ENCODE measurements at places on chromosomes 7 and 10.

DNA sequence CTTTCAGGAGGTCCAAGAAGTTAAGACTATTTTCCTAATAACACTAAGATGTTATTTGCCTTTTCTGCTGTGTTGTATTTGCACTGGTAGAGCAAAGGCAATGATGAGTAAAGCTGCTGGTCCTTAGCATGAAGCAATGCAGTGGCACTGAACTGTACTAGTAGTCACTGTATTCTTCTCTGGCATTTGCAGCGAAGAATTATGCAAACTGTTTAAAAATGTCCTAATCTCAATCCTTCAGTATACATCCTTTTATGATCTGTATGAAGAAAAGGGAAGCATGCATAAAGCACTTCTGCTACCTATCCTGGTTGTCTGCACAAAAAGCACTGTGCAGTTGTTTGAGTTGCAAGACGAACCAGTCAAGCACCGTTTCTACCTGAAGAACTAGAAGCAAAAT lies 20.4 kb downstream of the IGF2BP3 start:
- DNase-seq = no peak

DNA sequence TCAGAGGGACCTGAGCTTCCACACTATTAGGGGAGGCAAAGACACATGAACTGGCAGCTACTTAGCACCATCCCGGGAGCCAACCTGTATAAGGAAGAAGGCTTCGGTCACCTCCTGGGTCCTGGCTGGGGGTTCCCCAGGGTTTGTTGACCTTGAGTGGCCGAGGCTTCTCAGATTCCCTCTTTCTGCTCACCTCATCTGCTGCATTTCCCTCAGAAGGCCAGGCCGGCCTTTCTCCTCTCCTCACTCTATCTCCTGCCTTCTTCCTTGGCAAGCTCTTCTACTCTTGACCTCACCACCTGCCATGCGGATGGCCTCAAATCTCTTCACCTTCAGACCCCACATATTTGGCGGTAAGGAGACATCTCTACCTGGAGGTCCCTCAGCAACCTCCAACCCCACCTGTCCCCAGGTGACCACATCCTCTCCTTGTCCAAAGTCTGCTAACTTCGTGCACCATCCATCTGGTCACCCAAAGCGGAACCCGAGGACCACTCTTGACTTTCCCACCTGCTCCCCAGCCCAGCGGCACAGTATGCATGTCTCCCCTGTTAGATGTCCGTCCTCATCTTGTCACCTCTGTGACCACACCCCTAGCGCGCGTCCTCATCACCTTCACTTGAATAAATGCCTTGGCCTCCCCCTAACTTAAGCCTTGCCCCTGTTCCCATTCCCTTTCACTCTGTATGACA lies 133.8 kb upstream of the UNC5B start:
- DNase-seq = no peak

DNA sequence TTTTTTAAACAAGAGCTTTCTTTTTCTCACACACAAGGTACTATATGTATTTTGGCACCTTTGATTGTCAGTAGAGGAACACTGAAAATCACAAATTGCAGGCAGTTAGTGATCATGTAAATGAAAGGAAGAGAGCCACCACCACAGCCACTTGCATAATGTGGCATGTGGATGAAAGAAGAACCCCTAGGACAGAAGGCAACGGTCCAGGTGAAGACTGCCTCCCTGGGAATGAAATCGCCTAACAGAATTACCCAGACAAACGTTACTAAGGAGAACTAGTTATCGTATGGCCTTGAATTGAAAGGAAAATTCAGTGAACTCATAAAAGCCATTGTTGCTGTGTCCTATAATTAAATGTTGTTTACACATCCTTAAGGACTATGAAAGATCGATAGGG lies 41.2 kb upstream of the PTPRZ1 start:
- no peak for DNase-seq

GRCh38 chr10:122323941-122324675 lies 50.4 kb upstream of the PLEKHA1 start:
- no peak for DNase-seq

- no peak for DNase-seq
These were observed 50.3 kb downstream of the ENO4 start for GRCh38 chr10:116899626-116900025.

DNA sequence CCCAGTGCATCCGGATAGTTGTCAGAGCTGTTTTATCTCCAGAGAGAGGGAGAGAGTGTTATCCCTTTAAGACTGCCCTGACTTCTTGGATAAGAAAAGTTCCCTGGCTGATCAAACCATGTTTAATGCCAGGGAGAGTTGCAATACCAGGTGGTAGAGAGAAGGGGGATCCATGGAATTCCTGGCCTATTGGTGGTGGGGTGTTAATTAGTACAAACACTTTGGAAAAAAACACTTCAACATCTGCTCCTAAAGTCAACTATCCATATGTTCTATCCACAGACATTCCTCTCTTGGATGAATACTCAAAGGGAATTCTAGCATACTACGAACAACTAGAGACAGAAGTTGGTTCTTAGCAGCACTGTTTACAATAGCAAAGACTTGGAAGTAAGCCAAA lies 307.2 kb downstream of the TCERG1L start:
- no peak for DNase-seq

- no peak for DNase-seq
These were observed 81.8 kb downstream of the HERPUD2 start for GRCh38 chr7:35613150-35613549.

GRCh38 chr7:95840953-95841950 lies 68.9 kb downstream of the DYNC1I1 start:
- no peak for DNase-seq

- DNase-seq = no peak
These were observed 29.6 kb upstream of the IL6 start for GRCh38 chr7:22697322-22697859.

DNA sequence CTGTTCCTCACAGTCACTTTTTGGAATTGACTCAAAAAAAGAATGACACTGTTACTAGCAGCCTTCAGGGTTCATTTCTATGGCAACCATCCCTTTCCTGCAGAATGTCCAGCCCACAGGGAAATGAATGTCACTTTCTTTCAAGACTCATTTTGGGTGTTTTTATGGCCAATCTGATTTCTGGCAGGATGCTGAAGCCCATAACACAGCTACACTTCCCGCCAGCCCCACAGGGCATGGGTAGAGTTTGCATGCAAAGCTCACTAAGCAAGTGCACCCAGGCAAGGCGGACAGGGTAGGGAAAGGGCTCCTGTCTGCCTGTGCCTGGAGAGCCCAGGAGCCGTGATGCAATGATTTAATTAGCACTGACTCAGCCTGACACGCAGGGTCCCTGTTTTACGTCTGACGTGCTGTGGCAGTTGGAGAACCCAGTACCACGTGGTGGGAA lies 26.1 kb upstream of the GPAM start:
- no peak for DNase-seq

DNA sequence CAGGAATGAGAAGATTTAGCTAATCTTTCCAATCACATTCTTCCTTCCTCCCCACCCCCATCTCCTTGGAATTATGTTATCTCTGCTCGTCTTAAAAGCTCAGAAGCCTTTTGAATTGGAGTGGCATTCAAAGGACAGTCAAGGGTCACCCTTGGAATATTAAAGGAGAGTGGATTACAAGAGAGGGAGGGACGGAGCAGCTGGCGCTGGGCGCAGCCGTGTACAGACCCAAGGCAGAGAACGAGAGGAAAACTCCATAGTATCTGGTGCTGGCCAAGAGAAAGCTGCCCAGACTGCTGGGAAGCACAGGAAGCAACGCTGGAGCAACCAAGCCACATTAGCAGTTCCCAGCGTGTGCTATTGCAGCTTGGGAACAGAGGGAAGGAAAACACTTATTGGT lies 95.7 kb downstream of the POU6F2 start:
- DNase-seq = no peak

- no peak for DNase-seq
These were observed 27.7 kb upstream of the PRKCQ start for GRCh38 chr10:6607778-6608177.

DNA sequence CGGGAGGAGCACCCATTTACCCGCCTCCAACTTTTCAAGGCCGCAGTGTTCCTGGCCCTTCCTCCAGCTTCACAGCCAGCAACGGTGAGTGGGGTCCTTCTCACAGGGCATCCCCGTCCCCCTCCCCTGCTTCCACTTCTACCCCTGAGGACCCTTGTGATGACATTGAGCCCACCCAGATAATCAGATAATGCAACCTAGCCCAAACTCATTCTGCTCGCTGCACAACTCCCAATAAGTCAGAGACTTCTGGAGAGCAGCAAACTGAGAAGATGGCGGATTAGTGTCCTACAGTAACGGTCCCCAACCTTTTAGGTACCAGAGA lies 74.5 kb downstream of the OAT start:
- DNase-seq = no peak

- DNase-seq = no peak
These were observed 1074.2 kb upstream of the C7orf33 start for GRCh38 chr7:147516391-147516790.

GRCh38 chr10:8060010-8060703 lies 5.7 kb downstream of the GATA3 start:
- no peak for DNase-seq

DNA sequence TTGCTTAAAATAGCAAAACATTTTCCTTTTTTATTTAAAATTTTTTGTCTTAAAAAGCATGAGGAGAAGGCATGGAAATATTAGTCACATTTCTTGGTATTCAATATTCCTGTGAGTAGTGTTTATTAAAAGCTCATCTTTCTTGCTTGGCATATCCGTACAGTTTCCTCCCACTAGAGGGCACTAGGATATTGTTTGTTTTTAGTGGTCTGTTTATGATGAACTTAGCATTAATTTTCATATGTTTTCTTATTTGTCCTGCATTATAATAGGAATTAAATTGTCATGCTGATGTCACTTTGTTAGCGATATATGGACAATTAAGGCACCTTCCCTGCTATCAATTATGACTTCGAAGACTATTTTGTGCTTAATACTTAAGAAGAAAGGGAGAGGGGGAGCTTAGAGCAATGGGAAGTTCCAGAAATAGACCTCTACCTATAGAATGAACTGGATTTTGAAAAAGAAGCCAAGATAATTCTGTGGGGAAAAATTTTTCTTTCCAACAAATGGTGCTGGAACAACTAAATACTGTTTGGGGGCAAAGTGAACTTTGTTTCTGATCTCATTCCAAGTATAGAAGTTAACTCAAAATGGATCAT lies 91.0 kb upstream of the STRIP2 start:
- no peak for DNase-seq

GRCh38 chr10:60570896-60571295 lies 181.2 kb upstream of the ANK3 start:
- no peak for DNase-seq

GRCh38 chr7:1697499-1698125 lies 27.5 kb downstream of the ELFN1 start:
- DNase-seq = no peak

GRCh38 chr7:981793-982510 lies 1.0 kb upstream of the CYP2W1 start:
- no peak for DNase-seq

GRCh38 chr7:6628045-6628444 lies 9.1 kb upstream of the ZNF316 start:
- no peak for DNase-seq

DNA sequence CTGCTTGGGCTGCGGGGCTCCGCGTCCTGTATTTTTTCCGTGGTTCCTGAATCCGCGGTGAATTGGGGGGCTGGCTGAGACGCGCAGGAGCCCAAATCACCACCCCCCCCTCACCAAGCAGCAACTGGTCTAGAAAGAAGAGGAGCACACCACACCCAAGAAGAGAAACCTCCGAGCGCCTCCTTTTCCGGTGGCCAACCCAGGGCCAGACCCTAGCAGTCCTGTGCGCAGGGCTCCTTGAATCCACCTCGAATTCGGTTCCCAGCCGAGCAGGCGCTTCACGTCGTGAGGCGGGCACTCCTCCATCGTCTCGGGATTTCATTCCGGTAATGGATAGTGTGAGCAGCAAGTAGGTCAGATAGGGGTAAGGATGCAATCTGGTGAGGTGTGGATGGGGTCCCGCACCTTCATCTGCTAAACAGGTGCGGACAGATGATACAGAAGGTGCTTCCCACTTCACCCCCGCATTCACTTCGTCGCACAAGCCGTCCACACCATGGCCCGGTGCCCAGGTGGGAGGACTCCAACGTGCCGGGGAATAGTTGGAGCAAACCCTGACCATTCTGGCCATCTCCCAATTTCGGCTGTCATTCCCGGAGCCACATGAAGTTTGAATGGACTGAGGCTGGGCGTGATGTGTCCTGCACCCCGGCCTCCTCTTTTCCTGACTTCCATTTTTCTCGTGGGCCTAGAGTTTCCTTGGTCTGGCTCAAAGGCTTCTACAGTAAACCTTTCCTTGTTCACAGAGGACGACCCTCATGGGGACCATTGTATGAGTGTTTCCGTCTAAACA lies 19.8 kb upstream of the ZNF273 start:
- DNase-seq = no peak

DNA sequence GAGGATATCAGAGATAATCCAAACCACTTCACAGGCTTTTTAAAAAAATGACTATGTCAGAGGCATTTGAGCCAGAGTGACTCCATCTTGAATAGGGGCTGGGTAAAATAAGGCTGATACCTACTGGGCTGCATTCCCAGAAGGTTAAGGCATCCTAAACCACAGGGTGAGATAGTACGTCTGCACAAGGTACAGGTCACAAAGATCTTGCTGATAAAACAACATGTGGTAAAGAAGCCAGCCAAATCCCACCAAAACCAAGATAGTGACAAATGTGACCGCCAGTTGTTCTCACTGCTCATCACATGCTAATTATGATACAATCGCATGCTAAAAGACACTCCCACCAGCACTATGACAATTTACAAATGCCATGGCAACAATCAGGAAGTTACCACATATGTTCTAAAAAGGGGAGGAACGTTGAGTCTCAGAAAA lies 177.5 kb downstream of the RAPGEF5 start:
- no peak for DNase-seq

- DNase-seq = no peak
These were observed 3.6 kb downstream of the ITPRID1 start for GRCh38 chr7:31517513-31517912.

DNA sequence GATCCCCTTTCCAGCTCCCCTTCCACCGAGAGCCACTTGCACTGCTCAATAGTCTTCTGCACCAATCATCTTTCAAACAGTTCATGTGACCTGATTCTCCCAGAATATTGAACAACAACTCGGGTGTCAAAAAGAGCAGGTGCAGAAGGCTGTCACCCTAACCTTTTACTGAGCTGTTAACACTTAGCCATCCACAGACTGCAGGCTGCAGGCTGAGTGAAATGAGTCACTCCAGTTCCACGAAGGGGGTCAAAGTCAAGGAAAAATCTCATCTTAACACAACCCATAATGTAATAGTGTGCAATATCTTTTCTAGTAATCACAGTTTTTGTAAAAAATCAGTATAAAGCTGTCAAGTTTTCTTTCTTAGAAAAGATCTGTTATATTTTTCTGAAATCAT lies 63.1 kb downstream of the MTPAP start:
- no peak for DNase-seq

- DNase-seq = no peak
These were observed 29.2 kb upstream of the CFAP46 start for GRCh38 chr10:132971448-132972148.

DNA sequence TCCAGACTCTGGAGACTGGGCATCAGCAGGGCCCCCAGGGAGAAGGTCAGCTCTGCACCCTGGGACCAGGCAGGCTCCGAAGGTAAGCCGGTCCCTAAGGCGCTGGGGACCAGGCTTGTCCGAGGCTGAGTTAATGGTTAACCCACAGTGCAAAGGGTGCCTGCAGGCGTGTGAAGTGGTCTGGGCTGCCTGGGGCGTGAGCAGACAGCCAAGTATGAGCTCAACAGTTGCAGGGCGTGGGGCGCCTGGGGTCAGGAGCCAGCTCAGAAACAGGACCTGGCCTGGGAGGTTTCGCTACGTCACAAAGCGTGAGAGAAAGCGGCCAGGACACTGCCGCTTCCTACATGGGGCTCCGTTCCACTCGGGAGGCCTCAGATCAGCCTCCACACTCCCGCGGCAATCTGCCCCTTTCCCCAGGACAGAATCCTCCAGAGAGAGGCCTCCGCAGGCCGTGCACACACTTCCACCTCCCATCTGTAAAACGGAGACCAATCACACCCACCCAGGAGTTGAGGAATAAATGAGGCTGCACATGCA lies 16.0 kb downstream of the PDGFA start:
- DNase-seq = no peak
